Fibroblast of lung (primary cell): ENCODE measurements at places on chromosomes 3 and 15.

DNA sequence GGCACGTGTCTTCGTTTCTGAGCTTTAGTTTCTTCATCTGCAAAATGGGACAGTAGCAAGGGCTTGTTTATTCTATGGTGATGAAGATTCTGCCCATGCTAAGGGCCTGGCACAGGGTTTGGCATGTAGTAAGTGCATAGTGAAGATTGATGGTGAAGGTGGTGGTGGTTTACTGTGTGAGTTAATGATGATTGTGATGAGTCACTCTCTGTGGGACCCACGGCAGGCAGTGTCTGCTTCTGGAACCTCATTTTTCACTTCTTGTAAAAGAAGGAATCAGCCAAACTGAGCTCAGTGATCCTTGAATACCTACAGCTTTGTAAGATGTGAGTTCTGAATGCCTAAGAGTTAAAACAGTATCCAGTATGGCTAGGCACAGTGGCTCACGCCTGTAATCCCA is 86.2 kb upstream of the LRTM1 start:
- DNase-seq, result peak; percentile 82

- no peak for DNase-seq
Measured at GRCh38 chr15:38134252-38134651, 118.4 kb upstream of the SPRED1 start.

GRCh38 chr15:59996298-59997041 is 7.6 kb upstream of the FOXB1 start:
- no peak for DNase-seq

DNA sequence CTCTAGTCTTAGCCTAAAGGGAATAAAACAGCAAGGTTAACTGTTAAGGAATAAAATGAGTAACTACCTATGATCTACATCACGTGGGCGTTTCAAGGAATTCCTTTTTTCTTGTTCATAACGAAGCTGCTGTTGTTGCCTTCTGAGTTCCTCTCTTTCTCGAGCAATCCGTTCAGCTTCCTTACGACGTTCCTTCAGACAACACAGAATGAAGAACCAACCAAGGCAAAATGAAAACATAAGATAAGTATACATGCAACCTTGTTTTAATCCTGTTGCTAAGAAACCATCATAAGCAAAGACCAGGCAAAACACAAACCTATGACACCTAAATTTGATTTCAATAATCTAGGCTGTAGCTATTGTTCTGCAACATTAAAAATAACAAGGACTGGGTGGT is 44.1 kb downstream of the SLTM start:
- no peak for DNase-seq

DNA sequence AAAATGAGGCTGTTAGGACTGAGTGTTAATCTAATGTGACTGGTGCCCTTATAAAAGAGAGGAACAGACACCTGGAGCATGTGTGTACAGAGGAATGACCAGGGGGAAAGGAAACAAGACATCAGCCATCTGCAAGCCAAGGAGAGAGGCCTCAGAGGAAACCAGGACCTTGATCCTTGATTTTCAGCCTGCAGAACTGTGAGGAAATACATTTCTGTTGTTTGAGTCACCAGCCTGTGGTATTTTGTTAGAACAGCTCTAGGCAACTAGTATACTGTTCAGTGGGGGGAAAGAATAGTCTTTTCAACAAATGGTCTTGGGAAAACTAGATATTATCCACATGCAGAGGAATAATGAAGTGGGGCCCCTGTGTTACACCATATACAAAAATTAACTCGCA is 80.6 kb downstream of the CCR1 start:
- peak; percentile 93 for DNase-seq

- no peak for DNase-seq
Measured at GRCh38 chr15:40739854-40740253, 15.2 kb downstream of the RMDN3 start.

GRCh38 chr3:187257471-187257870 is 34.1 kb downstream of the MASP1 start:
- no peak for DNase-seq

DNA sequence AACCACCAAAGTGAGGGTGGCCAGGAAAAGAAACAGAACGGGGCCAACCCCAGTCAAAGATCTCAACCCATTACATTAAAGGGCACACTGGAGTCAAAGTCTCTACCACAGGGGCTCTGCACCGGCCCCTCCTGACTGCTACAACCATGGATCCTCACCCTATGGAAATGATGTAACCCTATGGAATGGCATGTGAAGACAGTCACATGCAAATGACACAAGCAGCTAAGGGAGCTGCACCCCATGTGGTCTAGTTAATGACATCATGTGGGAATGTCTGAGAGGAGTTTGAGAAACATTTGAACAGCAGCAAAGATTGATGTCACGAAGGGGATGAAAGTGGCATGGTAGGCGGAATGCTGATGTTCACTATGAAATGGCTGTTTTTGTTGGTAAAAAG is 298.2 kb upstream of the SLCO3A1 start:
- no peak for DNase-seq

DNA sequence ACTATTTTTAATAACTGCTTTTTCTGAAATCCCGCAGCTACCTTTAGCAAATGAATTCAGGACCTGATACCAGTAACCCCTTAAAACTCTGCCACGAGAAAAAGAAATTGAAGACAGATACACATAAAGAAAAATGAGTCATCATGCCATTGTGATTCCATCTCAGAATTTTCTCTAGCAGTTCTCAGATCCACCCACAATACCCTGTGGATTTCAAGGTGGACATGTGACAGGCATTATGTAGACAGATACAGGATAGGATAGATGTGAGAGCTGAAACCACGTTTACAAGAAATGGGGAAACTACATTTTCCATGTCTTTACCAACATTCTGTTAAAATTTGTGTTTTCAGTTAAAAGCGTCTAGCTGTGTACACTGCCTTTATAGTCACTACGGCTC is 291.9 kb upstream of the NR2F2 start:
- DNase-seq, result peak; percentile 37

DNA sequence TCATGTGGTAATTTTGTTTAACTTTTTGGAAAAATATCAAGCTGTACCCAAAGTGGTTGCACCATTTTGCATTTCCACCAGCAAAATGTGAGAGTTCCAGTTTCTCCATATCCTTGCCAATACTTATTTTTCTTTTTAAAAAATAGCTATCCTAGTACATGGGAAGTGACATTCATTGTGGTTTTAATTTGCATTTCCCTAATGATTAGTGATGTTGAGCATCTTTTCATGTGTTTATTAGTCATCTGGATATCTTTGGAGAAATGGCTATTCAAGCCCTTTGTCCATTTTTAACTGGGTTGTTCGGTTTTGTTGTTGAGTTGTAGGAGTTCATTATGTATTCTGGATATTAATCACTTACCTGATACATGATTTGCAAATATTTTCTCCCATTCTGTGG is 19.5 kb upstream of the TRANK1 start:
- DNase-seq, result no peak

- DNase-seq, result peak; percentile 92
Measured at GRCh38 chr3:120438665-120439370, 12.0 kb downstream of the FSTL1 start.

- DNase-seq, result peak; percentile 66
Measured at GRCh38 chr15:77966540-77967234, 110.8 kb downstream of the TBC1D2B start.
